Uterus (tissue), 4 donors: ENCODE measurements at places on chromosomes 3 and 15. TPM values are rescaled to one million over a fixed set of nuclear protein-coding genes. Genes with fewer than 3 reads are reported as not detected.

DNA sequence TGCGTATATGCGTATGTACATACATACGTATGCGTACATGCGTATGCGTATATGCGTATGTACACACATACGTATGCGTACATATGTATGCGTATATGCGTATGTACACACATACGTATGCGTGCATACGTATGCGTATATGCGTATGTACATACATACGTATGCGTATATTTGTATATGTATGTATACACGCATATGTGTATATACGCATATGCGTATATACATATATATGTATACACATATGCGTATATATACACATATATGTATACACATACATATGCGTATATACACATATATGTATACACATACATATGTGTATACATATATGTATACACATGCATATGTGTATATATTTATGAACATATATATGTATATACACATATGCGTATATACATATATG is 12.1 kb downstream of the MCTP2 start:
- H3K27ac ChIP-seq, result no peak overlapping the region
- no peaks in the 10 kb centered on the region for H3K27me3 ChIP-seq

- no peak overlapping the region for H3K4me3 ChIP-seq
- H3K27me3 ChIP-seq, result no peaks in the 10 kb centered on the region
- H3K4me1 ChIP-seq, result no peaks in the 10 kb centered on the region
- no peak overlapping the region for H3K27ac ChIP-seq
- no peak for DNase-seq
Measured at GRCh38 chr3:40178012-40178594, 131.4 kb upstream of the EIF1B start.

GRCh38 chr15:89781891-89782618 is 5.9 kb downstream of the MESP2 start:
- H3K27ac ChIP-seq, result no peak overlapping the region
- no peak overlapping the region for H3K4me3 ChIP-seq
- no peaks in the 10 kb centered on the region for H3K4me1 ChIP-seq
- H3K36me3 ChIP-seq, result no peaks in the 10 kb centered on the region
- no peak for DNase-seq

DNA sequence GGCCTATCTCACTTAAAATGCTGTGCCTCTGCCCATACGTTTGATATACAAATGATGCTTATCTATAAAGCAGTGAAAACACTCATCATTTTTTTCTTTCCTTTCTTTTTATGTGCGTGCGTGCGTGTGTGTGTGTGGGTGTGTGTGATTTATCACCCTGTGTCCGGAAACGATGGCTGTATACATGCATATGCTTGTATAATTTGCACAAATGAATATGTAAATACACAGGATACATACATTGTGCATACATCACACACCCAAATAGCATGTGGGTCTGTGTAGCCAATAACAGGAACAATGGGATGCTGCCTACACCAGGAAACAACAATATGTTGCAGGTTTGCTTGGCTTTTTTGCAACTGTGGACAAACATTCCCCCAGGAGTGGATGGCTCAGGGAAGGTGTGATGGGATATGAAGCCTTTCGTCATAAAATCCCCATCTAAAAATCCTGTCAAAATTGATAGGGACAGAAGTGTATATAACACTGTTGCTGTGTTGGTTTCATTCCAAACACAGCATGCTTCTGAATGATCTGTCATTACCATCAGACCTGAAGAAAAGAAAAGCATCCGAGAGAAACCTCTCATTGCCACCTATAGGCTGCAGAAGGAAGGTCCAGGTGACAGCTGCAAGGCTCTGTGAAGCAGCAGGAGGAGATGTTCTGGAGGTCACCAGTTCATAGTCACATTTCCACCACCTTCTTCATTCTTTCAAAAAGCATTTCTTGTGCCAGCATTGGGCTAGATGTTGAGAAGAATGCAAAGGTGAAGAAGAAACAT is 503.9 kb upstream of the NR2F2 start:
- no peaks in the 10 kb centered on the region for H3K27me3 ChIP-seq
- no peaks in the 10 kb centered on the region for H3K4me1 ChIP-seq
- DNase-seq, result no peak
- H3K36me3 ChIP-seq, result no peaks in the 10 kb centered on the region

- no peak overlapping the region for H3K4me3 ChIP-seq
- DNase-seq, result peak; percentile 69
- no peaks in the 10 kb centered on the region for H3K27me3 ChIP-seq
- peak overlapping the region; percentile 77 for H3K27ac ChIP-seq
- peaks cover 7% of the 10 kb centered on the region for H3K4me1 ChIP-seq
- no peaks in the 10 kb centered on the region for H3K36me3 ChIP-seq
Measured at GRCh38 chr3:141441381-141442364, 45.2 kb upstream of the RASA2 start.

GRCh38 chr3:89000886-89001285 is 106.5 kb upstream of the EPHA3 start:
- H3K27ac ChIP-seq, result no peak overlapping the region
- DNase-seq, result no peak
- H3K4me1 ChIP-seq, result no peaks in the 10 kb centered on the region
- H3K4me3 ChIP-seq, result no peak overlapping the region

GRCh38 chr3:51401735-51402134 is 10.7 kb downstream of the RBM15B start:
- no peak overlapping the region for H3K27ac ChIP-seq
- no peaks in the 10 kb centered on the region for H3K36me3 ChIP-seq
- H3K4me3 ChIP-seq, result no peak overlapping the region
- H3K4me1 ChIP-seq, result no peaks in the 10 kb centered on the region
- H3K27me3 ChIP-seq, result no peaks in the 10 kb centered on the region

DNA sequence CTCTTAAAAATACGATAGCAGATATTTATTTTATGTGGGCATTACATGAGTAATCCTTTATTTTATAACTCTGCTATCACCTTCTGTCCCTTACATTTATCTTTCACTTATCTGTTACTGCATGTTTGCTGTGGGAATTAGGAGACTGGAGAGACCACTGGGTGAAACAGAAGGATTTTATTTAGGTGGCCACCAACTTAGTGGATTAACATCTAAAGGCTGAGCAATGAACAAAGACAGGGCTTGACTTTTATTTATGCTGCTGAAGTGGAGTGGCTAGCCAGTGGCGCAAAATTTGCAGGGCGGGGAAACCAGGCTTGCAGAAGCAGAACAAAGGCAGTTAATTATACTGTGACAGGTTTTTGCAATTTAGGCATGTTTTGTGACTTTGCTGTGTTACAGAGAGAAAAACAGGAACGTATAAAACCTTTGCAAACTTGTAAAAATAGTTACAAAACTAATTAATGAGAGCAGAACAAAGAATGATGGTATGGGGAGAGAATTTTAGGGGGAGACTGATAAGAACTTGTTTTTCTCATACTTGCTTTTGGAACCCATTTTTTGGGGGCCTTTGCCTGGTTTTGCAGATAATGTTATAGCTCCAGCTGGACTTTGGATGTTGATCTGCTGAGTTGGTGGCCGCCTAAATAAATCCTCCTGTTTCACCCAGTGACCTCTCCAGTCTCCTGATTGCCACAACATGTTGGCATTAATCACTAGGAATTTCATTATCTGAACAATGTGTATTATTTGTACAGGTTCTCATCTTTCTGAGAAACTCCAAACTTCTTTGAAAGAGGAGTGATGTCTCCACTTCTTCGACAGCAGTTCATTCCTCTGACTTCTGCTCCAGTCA is 18.0 kb downstream of the KLHL24 start:
- no peaks in the 10 kb centered on the region for H3K27me3 ChIP-seq
- no peak for DNase-seq
- H3K4me1 ChIP-seq, result no peaks in the 10 kb centered on the region
- H3K36me3 ChIP-seq, result no peaks in the 10 kb centered on the region

GRCh38 chr3:143795874-143796273 is 52.4 kb downstream of the SLC9A9 start:
- H3K36me3 ChIP-seq, result no peaks in the 10 kb centered on the region
- no peaks in the 10 kb centered on the region for H3K4me1 ChIP-seq
- H3K27ac ChIP-seq, result no peak overlapping the region
- DNase-seq, result no peak
- no peaks in the 10 kb centered on the region for H3K27me3 ChIP-seq
- no peak overlapping the region for H3K4me3 ChIP-seq

GRCh38 chr3:93934366-93935046 is 39.2 kb downstream of the PROS1 start:
- no peak for DNase-seq
- H3K27ac ChIP-seq, result no peak overlapping the region
- no peaks in the 10 kb centered on the region for H3K4me1 ChIP-seq
- no peaks in the 10 kb centered on the region for H3K36me3 ChIP-seq
- H3K4me3 ChIP-seq, result no peak overlapping the region
- H3K27me3 ChIP-seq, result no peaks in the 10 kb centered on the region

GRCh38 chr3:60645801-60646200 is 605.5 kb downstream of the FHIT start:
- no peaks in the 10 kb centered on the region for H3K4me1 ChIP-seq
- no peak overlapping the region for H3K27ac ChIP-seq
- no peak overlapping the region for H3K4me3 ChIP-seq
- H3K27me3 ChIP-seq, result no peaks in the 10 kb centered on the region
- DNase-seq, result no peak

DNA sequence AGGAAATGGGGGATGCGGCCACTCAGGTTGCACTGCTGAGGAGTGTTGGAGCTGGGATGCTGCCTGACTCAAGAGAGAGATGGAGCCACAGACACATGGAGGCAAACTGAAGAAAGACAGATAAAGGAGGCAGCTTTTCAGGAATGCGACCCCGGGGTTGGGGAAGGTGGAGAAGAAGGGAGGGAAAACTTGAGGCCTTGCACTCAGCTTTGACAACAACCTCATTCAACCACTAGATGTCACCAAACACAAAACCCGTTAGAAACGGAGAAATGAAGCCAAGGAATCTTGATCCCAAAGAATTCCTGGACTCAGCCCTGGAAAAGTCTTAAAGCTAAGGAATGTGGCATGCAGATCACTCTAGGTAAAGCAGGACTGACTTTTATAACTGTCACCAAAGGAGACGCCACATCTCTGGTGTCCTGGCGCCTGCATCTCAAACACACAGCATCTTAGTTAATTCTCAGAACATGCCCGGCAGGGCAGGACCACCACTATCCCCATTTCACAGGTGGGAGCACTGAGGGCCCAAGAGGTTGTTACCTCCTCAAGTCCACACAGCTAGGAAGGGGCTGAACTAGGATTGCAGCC is 59.6 kb upstream of the LMCD1 start:
- no peak for DNase-seq
- H3K27ac ChIP-seq, result no peak overlapping the region
- no peaks in the 10 kb centered on the region for H3K27me3 ChIP-seq
- no peaks in the 10 kb centered on the region for H3K4me1 ChIP-seq
- H3K4me3 ChIP-seq, result no peak overlapping the region

DNA sequence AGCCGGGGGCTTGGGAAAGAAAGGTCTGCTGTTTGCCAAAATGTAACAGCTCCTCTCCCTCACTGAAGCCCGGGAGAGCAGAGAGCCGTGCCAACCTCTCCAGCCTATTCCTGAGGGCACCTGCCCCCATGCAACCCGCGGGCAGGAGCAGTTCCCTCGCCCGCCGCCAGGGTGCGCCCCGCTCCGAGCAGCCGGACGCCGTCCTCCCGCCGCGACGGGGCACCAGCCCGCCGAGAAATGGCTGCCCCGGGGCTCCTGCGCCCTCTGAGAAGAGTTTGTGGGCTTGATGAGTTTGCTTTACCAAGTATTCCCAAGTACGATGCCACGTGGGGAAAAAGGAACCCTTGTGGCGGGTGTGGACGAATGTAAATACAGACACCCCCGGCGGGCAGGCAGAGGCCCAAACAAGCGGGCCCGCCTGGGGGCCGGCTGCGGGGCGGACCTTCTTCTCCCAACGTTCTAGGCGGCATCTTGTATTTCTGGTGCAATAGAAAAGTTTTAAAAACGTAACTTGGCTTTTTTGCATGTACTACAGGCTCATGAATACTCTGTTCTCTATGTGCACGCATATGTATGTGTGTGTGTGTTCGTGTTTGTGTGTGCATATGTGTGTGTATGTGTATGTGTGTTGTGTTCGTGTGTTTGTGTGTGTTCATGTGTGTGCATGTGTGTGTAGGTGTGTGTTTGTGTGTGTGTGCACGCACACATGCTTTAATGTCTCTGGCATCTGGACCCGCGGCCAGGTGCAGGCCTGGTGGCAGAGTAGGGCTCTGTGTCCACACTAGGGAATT is 162.9 kb downstream of the CHSY1 start:
- H3K4me1 ChIP-seq, result no peaks in the 10 kb centered on the region
- H3K4me3 ChIP-seq, result peak overlapping the region; percentile 17
- H3K27me3 ChIP-seq, result no peaks in the 10 kb centered on the region
- H3K36me3 ChIP-seq, result no peaks in the 10 kb centered on the region
- H3K27ac ChIP-seq, result peak overlapping the region; percentile 56

DNA sequence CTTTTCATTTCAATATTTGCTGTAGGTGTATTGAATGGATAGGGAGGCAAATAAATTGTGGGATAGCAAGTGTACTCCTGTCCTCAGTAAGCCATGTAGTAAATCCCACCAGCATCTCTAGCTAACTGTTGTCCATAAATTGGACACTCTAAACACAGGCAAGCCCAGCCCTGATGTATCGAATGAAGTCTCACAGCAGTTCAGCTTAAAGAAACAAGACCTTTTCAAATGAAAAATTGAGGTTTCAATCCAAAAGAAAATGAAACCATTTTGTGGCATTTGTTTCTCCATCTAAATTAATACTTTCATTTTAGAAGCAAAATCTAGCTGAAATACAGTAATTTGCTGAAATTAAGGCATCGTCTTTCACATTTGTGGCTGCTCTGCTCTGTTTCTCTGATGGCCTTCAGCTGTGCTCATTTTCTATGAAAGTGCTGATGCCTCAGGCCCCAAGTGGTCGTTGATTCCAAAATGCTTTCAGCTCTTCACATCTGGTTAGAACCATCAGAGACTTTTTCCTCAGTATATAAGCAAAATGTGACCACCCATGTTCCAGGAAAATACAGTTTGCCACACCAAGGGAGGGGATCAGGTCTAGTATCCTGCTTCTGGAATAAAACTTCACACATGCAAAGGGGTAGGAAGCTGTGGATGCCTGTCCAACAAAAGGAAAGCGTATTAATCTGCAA is 245.0 kb downstream of the ZMAT3 start:
- H3K27me3 ChIP-seq, result no peaks in the 10 kb centered on the region
- no peak for DNase-seq
- H3K36me3 ChIP-seq, result no peaks in the 10 kb centered on the region
- H3K4me1 ChIP-seq, result no peaks in the 10 kb centered on the region
- no peak overlapping the region for H3K27ac ChIP-seq

DNA sequence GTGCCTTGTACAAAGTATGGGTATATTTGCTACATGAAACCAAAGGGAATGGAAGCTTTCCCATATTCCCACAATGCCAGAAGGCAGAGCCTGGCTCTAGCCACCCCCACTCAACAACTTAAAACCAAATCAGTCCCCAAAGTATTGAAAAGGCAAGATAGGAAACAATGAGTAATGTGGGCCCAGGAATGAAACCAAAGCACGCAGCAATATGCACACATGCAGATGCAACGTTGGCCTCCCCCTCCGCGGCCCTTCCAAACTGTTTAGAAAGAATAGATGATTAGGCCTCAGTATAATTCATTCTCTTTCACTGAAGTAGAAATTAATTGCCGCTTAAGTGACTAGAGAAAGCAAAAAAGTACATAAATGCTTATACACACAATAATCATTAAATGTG is 59.1 kb downstream of the THRB start:
- no peak for DNase-seq
- H3K27ac ChIP-seq, result no peak overlapping the region
- H3K27me3 ChIP-seq, result no peaks in the 10 kb centered on the region
- no peaks in the 10 kb centered on the region for H3K4me1 ChIP-seq
- no peaks in the 10 kb centered on the region for H3K36me3 ChIP-seq

The CPA3 gene
- 4.7 TPM for total RNA-seq

The DNAH12 gene
- total RNA-seq, result not detected

The SLC51A gene
- not detected for total RNA-seq

The SLC28A1 gene
- 0.43 TPM for total RNA-seq

The GPR176 gene
- 5.6 TPM for total RNA-seq

The LRRC49 gene
- 48.7 TPM for total RNA-seq
